ENCODE measurements at places on chromosomes 2 and 18.

GRCh38 chr18:23933407-23933806 lies 81.1 kb upstream of the TTC39C start:
- DNase-seq = no peak

DNA sequence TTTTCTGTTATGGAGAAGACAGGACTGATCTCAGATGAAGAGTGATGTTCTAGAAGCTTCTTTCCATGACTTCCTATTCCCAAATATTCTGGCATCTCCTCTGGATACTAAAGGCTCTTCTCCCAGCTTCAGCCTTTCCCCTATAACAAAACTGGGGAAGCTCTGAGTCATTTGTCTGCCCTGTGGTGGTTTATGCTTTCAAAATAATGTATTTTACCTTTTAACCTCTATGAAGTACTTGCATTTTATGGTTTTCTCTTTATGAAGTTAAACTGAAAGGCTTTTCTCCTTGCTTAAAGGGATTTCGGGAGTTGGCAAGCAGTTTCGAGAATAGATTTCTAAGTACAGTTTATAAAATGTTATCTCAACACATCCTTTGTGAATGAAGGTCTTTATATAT lies 104.4 kb downstream of the TANC1 start:
- no peak for DNase-seq

DNA sequence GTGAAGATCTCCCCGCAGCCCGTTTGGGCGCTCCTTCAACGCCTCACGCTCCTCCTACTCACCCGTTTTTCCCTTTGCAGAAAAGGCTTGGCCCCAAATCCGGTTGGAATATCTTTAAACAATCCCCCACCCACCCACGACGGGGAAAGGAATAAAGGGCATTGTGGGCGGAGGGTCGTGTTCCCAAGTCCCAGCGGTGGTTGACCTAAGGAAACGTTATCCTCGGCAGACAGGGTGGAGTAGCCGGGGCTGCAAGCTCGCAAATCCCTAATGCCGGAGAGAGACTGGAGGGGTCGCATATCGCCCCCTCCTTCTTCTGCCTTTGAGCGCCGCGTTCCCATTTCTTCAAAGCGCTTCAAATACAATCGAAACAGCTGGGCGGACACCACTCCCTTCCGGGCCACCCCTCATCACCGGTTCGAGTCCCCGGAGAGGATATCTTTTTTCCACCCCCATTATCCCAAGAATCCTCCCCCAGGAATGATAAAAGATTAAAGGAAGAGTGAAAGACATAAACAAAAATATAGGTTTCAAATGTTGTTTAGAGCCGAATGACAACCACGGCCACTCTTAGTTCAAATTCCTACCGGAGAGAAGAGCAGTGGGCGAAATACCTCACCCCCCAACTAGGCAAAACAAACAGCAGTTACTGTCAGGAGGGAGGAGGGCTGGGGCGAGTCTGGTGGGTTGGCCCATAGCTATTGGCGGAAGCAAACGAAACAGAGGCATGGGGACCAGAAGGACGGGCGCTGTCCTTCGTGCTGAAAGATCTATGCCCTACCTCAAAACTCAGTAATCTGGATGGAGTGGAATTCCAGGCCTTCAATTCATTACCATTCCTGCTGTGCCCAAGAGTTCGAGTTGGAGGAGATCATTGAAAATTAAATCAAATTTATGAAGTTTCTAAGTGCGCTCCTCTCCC lies 2.8 kb upstream of the GAD1 start:
- DNase-seq = peak; percentile 37

DNA sequence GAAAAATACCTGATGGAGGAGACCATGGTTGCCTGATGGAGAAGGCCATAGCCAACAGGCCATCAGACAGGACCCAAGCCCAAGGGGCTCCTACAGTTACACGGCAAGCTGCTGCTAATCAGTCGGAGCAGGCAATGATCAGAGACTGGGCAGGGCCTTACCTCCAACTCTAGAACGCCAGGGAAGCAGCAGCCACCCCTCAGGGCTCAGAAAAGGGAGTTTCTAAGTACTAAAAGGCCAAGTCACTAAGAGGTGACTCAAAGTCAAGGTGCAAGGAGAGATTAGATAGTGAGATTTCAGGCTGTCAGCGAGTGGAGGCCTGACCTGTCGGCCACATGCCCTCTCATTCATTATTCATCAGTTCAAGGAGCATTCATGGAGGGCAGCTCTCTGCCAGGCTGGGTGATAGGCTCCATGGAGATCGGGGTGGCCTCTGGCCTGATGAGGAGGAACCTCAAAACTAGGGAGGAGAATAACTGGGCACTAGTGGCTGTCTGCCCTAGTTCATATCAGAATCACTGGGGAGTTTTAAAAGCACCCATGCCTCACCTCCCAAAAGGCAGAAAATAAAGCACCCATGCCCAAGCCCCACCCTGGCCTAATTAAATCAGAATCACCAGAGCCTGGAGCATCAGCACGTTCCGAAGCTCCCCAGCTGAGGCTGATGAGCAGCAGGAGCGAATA lies 3.6 kb downstream of the VIL1 start:
- peak; percentile 25 for DNase-seq

DNA sequence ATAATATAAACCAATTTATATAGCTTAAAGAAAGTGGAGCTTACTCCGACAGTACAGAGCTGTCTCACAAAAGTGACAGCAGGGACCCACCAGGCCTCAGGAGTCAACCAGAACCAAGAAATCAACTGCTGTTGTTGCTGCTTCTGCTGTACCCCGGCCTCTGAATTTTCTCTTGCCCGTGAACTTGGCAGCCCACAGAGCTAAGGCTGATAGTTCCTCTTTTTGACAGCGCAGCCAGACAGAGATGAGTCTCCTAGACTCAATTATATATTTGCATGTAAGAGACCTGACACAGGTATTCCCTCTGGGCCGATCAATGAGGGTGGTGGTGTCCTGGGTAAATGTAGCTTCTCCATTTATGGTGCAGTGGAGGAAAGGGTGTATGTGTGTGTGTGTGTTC lies 109.4 kb downstream of the KCTD1 start:
- peak; percentile 78 for DNase-seq

DNA sequence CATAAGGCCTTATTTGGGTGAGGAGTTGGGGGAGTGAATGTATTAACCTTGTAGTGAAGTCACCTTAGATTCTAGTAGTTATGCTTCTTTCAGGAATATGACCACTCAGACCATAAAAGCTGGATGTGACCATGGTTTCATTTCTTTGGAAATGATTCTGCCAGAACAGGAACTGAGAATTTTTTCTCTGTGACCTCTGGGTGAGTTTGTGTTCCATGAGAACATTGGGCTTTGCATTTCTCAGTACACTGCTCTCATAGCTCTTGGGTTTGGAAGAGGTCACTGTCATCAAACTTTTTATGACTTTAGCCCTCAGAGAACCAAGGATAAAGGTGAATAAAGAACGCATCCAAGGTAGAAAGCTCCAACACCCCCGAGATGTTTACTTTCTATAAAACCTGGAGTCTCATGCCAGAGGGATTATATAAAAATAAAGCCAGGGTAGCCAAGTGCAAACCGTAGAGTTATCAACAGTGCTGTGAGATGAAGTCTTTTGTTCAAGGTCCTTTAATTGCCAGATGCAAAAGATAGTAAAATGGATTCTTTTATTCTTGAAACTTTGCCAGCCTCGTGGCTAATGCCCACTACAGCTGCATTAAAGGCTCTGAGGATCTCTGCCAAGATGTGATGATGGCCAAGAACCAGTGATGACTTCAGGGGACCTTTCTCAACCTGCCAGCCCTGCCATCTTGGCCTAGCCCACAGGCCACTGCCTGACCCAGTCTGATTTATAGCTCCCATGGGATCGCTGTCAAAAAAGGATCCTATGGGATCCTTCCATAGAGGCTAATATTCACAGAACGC lies 27.8 kb upstream of the MAT2A start:
- no peak for DNase-seq

DNA sequence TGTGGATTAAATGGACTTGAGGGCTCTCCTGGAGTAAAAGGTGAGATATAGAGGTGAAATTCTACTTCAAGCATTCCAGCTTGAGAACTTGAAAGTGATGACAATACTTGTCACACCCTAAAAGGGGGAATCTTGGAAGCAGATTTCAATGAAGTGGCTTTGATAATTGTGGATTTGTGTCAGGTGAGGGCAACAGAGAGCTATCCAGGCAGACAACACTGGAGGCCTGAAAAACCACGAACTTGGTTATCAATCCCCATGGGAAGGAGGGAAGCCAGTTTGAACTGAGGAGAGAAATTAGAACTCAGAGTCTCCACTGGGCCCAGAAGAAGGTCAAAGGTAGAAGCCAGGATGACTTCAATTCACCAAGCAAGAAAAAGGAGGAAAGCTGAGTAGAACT lies 263.9 kb downstream of the FIGN start:
- peak; percentile 18 for DNase-seq

- DNase-seq = peak; percentile 57
Observed at GRCh38 chr2:168457190-168457895, 1.3 kb downstream of the CERS6 start.

DNA sequence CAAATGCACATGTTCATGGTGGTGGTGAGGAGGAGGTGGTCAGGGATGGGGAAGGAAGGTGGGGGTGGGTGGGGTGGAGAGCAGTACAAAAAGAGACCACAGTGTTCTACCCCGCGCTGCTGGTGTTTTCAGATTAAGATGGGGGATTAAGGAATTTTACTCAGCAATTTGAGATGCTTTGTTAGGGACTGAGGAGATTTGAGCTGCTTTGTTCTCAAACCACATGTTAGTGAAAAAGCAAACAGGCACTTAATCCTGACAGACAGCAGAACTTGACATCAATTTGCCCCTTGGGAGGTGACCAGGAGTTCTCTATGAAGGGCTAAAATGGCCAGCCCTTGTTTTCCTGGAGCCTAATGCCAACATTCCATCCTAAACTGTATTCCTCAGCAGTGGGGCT lies 244.5 kb downstream of the MEIS1 start:
- no peak for DNase-seq

GRCh38 chr18:37930640-37931039 lies 365.0 kb upstream of the CELF4 start:
- no peak for DNase-seq

- DNase-seq = no peak
Observed at GRCh38 chr2:222301053-222301795, 2.4 kb upstream of the PAX3 start.

DNA sequence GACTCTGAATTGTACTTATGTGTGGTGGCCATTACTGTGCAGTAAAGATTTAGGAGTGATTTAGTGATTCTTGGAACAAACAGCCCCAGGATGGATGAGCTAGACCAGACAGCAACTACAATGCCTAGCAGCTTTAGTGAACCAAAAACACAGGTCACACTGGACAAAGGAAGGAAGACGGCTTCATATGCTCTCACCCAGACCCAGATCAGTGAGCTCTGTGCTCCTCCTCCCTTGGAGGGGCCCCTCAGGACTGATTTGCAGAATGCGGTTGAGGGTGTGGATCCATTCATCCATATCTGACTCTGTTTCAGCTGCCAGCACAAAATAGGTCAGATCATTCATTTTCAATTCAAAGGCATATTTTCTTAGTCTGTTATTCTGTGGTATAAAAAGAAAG lies 159.7 kb upstream of the CCDC195 start:
- no peak for DNase-seq

DNA sequence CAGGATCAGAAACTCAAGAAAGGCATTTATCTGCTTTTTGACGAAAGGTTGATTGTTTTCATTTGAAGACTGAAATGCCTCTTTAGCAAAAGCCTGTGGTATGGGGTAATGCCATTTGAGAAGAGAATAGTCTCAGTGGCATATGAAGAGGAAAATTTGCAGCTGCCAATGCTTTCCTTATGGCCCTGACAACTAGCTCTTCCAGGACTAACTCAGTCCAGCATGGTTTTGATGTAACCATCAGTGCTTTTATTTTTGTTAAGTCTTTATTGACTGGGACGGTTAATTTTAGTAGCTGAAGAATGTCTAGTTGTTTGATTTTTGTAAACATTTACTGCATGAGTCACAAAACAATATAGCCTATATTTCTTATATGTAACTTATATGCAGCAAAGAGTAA lies 158.4 kb downstream of the LNPK start:
- DNase-seq = no peak

DNA sequence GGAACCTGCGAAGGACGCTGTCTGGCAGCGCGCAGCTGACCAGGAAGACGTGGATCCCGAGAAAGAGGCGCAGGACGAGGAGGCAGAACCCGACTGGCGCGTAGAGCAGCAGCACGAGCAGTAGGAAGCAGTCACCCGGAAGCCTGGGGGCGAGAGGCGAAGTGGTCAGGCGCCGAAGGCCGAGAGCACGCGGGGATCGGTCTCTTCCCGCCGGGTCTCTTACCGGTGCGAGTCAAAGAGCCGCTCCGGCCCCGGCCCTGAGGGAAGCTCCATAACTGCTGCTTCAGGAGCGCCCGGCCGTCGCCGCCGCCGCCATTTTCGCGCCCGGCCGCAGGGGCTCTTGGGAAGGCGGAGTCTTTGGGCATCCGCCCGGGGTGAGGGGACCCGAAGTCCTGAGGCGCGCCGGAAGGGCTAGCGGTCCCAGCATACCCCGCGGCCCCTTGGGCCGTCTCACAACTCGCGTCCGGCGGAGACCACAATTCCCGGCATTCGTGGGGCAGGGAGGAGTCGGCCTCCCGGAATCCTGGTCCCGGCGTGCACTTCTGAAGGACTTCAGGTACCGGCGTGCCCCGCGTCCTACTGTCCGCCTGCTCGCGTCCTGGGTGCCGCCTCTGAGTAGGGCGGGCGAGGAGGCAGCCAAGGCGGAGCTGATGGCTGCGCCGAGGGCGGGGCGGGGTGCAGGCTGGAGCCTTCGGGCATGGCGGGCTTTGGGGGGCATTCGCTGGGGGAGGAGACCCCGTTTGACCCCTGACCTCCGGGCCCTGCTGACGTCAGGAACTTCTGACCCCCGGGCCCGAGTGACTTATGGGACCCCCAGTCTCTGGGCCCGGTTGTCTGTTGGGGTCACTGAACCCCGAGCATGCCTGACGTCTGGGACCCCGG lies at the start of the genes AUP1 and HTRA2:
Gene AUP1 (minus strand): TSS at position 350 of the 882 bp plus-strand sequence. CDS start 77 bp downstream, at position 273.
Gene HTRA2 (plus strand): TSS at position 577 of the 882 bp plus-strand sequence. CDS start 74 bp downstream, at position 651.
- peak; percentile 97 for DNase-seq

GRCh38 chr2:98907966-98908905 lies 27.8 kb downstream of the CRACDL start:
- DNase-seq = no peak

GRCh38 chr18:62987055-62987830 lies 271.9 kb downstream of the PHLPP1 start:
- DNase-seq = no peak

DNA sequence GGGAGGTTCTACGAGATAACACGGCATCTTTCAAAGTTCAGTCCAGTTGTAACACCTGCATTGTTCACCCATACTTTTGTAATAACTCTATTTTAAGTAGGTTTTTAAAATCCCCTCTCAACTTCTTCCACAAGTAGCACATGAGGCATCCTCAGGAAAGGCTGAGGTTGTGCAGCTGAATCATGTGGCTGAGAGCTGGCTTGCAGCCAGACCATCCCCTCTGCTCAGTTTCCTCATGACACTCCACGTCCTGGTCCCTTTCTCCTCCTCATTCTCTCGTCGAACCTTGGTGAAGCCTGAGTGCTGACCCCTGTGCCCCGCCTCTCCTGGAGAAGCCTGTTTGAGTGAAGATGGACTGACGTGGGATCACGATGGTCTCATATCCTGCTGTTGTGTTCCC lies 42.5 kb downstream of the POU3F3 start:
- DNase-seq = no peak

GRCh38 chr2:227817850-227818674 lies 4.4 kb downstream of the CCL20 start:
- peak; percentile 11 for DNase-seq
